T follicular helper cell (primary cell): ENCODE measurements at places on chromosomes 1 and 21.

DNA sequence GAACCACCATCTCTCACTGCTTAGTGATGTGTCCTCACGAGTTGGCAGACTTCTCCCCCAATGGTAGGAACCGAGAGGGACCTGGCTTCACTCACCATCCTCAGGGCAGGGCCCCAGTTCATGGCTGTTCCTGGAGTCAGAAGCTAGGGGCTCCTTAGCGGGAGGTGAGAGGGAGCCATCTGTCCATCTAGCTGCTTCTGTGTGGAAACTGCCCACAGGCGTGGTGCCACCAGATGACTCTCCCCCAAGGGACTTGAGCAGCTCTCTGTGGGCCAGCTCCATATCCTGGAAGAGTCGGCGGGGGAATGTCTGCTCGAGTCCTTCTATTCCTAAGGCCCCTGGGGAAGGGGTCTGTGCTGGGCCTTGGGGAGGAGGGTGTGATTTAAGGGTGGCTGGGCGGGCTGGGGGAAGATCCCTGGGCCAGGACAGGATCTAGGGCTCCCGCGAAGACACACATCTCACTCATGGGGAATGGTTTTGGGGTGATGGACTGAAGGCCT is 16.3 kb downstream of the LRRC71 start:
- DNase-seq = no peak

- no peak for DNase-seq
Observed at GRCh38 chr1:190084552-190084951, 393.1 kb downstream of the BRINP3 start.

GRCh38 chr1:5753549-5754421 is 238.4 kb downstream of the NPHP4 start:
- no peak for DNase-seq

- DNase-seq = peak; percentile 38
Observed at GRCh38 chr1:185566995-185567394, 167.2 kb upstream of the HMCN1 start.

DNA sequence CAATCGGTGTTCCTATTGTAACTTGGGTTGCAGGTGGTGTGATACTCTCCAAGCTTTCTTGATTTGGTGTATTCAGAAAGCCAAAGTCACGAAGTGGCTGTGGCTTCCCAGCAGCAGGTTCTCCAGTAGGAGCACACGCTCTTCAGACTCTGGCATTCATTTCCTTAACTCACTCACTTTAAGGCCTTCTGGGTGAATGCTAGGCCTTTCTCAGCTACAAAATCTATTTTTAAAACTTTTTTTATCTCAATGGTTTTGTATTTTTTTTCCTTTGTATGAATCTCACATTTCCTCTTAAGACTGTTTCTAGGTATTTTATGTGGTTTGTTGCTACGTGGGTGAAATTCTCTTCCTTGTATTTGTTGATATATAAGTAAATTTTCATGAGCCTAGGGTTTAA is 22.9 kb upstream of the PKN2 start:
- DNase-seq = no peak

GRCh38 chr1:186272486-186272885 is 102.6 kb downstream of the TPR start:
- DNase-seq = no peak

DNA sequence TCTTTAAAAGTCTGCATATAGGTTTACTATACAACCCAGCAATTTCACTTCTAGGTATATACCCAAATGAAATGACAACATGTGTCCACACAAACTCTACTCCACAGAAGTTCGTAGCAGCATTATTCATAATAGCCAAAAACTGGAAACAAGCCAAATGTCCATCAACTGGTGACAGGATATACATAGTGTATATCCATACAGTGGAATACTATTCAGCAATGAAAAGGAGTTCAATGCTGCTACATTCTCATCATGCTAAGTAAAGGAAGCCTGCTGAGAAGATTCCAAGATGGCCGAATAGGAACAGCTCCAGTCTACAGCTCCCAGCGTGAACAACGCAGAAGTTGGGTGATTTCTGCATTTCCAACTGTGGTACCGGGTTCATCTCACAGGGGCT is 200.6 kb downstream of the PATJ start:
- no peak for DNase-seq

DNA sequence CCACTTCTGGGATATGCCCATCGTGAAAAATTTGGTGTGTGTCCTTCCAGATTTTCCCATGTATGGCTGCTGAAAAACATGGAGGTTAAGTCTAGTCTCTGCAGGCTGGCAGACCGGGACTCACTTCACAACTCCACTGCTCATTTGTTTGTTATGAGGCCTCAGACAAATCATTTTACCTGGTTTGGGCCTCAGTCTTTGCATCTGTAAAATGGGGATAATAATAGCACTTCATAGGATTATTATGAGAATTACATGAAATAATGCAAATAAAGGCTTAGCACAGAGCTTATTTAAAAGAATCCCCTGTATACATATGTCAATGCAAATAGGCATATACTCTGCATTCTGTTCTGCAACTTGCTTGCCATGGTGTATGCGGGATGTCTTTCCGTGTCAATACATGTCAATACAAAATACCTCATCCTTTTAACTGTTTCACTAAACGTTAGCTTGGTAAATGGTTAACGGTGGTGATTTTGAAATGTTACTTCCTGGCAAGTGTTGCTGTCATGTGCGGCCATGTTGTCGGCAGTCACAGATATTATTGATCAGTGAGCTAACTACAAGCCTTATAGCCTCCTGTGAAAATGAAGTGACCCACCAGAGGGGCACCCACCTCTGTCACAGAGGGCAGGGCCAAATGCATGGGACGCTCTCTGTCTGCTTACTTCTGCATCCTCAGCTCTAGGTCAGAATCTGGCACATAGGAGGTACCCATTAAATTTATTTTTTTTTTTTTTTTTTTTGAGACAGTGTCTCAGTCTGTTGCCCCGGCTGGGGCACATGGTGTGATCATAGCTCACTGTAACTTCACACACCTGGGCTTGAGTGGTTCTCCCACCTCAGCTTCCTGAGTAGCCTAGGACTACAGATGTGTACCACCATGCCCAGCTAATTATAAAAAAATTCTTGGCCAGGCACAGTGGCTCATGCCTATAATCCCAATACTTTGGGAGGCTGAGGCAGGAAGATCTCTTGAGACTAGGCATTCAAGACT is 4.3 kb downstream of the LCK start:
- no peak for DNase-seq

DNA sequence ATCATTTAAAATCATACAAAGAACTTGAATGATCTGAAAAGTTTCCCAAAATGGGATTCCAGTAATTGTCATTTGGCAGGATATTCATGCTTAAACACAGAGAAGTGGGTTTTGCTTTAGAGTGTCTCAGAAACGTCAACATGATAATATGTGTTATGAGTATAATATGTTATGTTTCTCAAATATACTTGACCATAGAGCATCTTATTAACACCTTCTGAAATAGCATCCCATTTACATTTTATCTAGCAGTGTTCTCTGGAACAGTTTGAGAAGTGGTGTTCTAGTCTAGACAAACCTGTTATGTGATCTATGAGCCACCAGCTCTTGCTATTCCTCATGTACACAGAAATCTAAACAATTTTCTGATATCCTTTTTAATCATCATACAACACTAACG is 588.8 kb upstream of the PBX1 start:
- DNase-seq = no peak

GRCh38 chr1:227864882-227865281 is 49.4 kb downstream of the PRSS38 start:
- DNase-seq = no peak

DNA sequence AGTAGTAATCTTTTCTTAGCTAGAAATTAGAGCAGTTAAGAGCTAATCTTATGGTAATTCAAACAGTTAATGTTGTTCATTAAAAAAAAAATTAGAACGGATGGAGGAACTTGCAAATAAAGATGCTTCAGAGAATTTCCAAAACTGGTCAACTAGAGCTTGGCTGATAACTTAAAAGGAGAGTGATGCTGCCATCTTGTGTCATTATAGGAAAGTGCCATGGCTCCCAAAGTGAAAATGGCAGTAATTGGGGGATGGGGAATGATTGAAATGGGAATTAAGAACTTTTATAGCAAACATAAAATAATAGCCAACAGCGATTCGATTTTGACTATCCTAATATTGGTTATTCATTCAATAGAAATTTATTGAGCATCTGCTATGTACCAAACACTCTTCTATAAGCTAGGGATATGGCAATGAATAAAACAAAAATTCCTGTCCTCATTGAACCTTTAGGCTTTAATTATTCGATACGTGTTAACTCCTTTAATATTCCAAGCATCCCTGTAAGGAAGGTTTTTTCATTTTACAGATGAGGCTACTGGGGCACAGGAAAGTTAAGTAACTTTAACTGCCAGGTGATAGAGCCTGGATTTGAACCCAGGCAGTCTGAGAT is 5.7 kb upstream of the PLPP3 start:
- no peak for DNase-seq
